Activated CD8-positive, alpha-beta memory T cell treated with anti-CD3 and anti-CD28 coated beads, Interleukin-2, amount 10 ng/mL, durations not matched to agents 7 days and 5 days (primary cell): ENCODE measurements at places on chromosomes 11 and 22.
A peak's percentile ranks its signal among the peaks of the same experiment; 100 is the strongest.

GRCh38 chr11:76810151-76810853 lies 27.1 kb downstream of the TSKU start:
- peak; percentile 66 for DNase-seq
- peaks cover 3% of the 10 kb centered on the region for H3K36me3 ChIP-seq
- H3K4me1 ChIP-seq: peaks cover 19% of the 10 kb centered on the region
- H3K27me3 ChIP-seq: peaks cover 3% of the 10 kb centered on the region

- H3K4me3 ChIP-seq: no peak overlapping the region
- no peaks in the 10 kb centered on the region for H3K27me3 ChIP-seq
- no peak for DNase-seq
- no peaks in the 10 kb centered on the region for H3K36me3 ChIP-seq
- H3K4me1 ChIP-seq: no peaks in the 10 kb centered on the region
- no peak overlapping the region for H3K27ac ChIP-seq
Observed at GRCh38 chr11:37857726-37858125, 1259.7 kb upstream of the RAG2 start.

GRCh38 chr11:117851106-117851505 lies 25.4 kb downstream of the FXYD6 start:
- peak; percentile 18 for DNase-seq
- H3K36me3 ChIP-seq: peaks cover 19% of the 10 kb centered on the region
- H3K27ac ChIP-seq: no peak overlapping the region
- peaks cover 9% of the 10 kb centered on the region for H3K4me1 ChIP-seq
- no peak overlapping the region for H3K4me3 ChIP-seq

GRCh38 chr22:37568012-37568411 lies 7.7 kb downstream of the CDC42EP1 start:
- peaks cover 23% of the 10 kb centered on the region for H3K4me1 ChIP-seq
- H3K4me3 ChIP-seq: no peak overlapping the region
- no peak for DNase-seq

DNA sequence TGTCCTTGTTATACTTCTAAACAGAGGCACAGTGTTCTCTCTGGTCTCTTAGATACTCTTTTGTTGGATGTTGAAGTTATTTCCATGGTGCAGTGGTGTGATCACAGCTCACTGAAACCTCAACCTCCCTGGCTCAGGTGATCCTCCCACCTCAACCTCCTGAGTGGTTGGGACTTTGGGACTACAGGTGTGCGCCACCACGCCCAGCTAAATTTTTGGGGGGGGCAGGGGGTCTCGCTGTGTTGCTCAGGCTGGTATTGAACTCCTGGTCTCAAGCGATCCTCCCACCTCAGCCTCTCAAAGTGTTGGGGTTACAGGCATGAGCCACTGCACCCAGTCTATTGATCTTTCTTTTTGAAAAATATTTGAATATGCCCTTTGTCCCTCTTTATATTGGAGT lies 14.9 kb downstream of the ZNF74 start:
- H3K4me1 ChIP-seq: peaks cover under 1% of the 10 kb centered on the region
- no peaks in the 10 kb centered on the region for H3K27me3 ChIP-seq
- H3K27ac ChIP-seq: no peak overlapping the region
- no peak for DNase-seq
- H3K36me3 ChIP-seq: no peaks in the 10 kb centered on the region
- H3K4me3 ChIP-seq: no peak overlapping the region

- peaks cover 5% of the 10 kb centered on the region for H3K4me1 ChIP-seq
- H3K27ac ChIP-seq: no peak overlapping the region
- DNase-seq: no peak
- H3K4me3 ChIP-seq: no peak overlapping the region
- peaks cover 5% of the 10 kb centered on the region for H3K36me3 ChIP-seq
Observed at GRCh38 chr11:123587559-123587958, 66.9 kb downstream of the SCN3B start.
